Activated CD4-positive, alpha-beta T cell treated with anti-CD3 and anti-CD28 coated beads for 1 hour (primary cell): ENCODE measurements at places on chromosomes 4 and X.

DNA sequence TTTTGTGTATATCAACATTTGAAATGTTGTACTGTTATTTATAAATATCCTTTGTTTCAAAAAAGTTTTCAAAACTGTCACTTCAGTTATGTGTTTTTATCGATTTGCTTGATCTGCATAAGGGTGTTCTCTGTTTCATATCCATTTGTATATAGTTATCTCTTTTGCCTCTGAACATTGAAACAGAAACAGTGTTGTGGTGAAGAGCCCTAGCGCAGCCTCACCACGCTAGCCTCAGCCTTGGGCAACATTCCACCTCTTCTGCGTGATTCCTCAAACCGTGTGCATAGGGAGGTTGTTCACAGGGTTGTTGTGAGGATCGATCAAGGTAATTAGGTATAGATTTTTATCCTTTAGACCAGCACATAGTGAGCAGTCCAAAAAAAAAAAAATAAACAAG lies 287.0 kb upstream of the GALNT7 start:
- DNase-seq: no peak

DNA sequence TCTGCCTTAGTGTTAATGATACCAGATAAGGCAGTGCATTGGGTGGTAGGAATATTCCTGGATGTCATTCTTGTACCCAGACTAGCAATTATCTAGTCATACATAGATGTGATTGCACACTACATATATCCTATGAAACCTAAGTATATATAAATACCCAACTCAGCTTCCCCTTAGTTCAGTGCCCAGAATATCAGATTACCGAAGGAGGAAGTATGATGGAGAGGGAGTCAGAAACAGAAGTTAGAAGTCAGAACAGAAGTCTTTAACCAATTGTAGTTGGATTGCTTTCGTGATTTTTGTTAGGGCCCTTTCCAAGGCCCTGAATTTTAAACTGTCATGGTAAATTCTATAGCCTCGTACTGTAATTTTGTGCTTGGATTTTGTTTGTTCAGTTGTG lies 42.9 kb downstream of the MOB1B start:
- no peak for DNase-seq

DNA sequence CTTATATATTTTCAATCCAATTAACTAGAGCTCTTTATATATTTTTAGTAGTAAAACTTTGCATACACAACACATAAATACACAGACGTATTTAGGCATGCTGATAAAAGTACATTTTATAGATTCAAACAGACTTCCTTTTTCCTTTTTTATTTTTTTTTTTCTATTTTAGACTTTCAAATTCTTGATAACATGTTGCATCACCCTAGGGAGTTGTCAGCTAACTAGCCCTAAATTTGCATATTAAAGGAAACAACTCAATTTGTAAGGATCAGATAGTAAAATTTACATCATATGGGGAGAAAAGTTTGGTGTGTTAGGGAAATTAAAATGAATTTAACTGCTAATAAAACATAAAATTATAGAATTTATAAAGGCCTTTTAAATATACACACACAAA lies 47.4 kb upstream of the APOOL start:
- no peak for DNase-seq

- no peak for DNase-seq
Measured at GRCh38 chr4:8224975-8225625, 26.0 kb downstream of the SH3TC1 start.

DNA sequence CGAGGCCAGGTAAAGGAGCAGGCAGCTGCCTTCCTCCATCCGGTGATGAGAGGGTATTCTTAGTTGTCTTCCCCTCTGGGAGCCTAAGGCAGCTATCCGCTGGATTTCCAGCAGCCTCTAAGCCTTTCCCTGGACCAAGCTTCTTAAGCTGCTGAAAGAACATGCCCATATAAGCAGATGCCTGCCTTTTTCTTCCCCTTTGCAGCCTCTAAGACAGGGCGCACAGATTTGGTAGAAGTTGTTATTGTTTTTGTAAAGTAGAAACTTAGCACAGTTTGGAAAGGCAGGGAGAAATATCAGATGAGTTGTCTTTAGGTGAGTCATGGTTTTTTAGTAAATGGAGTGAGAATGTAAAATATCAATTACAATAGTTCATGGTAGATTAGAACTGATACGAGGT lies 210.8 kb downstream of the ARHGAP10 start:
- no peak for DNase-seq

GRCh38 chr4:88320780-88321373 lies 36.5 kb upstream of the PPM1K start:
- DNase-seq: no peak

DNA sequence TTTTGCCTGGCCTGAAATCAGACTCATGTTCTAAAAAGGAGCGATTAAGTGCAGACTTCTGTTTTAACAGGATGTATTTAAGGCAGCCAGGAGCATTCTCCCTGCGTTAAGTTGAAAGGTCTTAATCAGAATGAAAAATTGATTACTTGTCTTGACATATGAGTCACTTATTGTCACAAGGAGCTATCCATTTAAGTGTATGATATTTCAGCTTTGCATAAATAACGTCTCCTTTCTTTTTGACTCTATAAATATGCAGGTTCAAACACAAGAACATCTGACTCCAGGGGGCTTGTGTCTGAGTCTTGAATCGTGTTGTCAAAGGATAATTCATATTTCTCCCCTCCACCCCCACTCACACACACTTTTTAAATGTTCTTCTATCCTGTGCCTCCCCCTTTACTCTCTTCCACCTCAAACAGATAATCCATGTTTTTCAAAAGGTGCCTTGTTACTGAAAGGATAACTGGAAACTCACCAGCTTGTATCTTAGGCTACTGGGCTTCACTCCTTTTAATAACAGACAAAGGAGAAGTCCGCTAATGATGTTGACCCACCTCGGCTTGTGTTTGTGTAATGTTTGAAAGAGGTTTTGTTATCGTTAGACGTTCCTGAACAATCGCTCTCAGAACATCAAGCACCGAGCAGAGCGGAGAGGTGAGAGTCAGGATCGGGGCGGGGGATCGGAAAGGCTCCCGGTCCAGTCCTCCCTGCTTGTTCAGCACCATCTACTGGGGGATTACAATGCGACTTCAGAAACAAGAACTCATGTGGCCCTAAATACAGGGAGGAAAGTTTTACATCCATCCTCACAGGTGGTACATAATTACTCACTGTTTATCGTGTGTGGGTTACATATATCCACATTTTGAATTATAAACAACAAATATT lies 107.5 kb upstream of the RPL34 start:
- peak; percentile 34 for DNase-seq

- DNase-seq: no peak
Measured at GRCh38 chr4:17502756-17503155, 9.1 kb downstream of the QDPR start.

GRCh38 chr4:124144238-124144654 lies 568.3 kb downstream of the ANKRD50 start:
- no peak for DNase-seq

GRCh38 chrX:9566150-9566621 lies 101.3 kb downstream of the TBL1X start:
- DNase-seq: no peak

- no peak for DNase-seq
Measured at GRCh38 chrX:1094566-1095333, 117.7 kb downstream of the CRLF2 start.

- no peak for DNase-seq
Measured at GRCh38 chr4:15318621-15319348, 109.0 kb upstream of the C1QTNF7 start.

DNA sequence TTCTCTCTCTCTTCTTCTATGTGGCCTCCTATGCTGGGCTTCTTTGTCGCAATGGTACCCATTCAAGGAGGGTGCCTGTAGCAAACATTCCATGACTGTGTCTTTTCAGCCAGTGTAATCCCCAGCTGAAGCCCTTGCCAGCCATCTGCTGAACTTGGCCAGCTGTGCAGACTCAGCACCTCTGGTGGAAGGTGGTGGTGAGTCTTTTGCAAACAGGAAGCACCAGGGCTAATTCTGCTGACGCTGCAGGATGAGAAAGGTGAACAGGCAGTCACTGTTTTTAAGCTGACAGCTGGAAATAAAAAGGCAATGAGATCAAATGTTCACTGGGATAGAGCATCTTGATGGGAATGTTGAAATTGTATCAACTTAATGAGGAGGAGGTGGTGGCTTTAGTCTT lies 298.7 kb upstream of the CLNK start:
- DNase-seq: no peak

DNA sequence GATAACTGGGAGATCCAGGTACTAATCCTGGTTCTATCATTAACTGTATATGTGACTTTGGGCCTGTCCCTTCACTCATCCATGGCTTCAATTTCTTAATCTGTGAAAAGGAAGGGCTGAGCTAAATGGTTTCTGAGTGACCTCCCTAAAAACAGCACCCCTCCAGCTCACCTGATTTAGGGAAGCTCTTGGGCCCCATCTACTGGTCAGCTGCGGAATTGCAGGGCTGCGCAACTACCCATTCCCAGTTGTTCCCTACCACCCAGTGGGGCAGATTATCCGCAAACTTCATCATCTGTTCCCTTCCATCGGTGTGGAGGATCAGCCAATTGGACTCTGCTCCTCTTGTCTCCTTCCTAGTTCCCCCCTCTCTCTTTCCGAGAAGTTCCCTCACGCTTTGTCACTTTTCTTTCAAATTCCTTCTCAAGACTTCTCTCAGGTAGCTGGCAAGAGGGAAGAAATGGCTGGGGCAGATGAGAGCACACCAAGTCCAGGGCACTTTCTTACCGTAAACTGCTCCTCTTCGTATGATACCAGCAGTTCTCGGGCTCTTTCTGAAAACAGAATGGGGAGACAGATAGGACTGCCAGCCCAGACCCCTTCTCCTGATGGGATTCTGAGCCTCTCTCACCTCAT lies 5.8 kb downstream of the LAS1L start:
- DNase-seq: peak; percentile 16

GRCh38 chr4:180057299-180057721 lies 2185.9 kb upstream of the TENM3 start:
- DNase-seq: no peak

DNA sequence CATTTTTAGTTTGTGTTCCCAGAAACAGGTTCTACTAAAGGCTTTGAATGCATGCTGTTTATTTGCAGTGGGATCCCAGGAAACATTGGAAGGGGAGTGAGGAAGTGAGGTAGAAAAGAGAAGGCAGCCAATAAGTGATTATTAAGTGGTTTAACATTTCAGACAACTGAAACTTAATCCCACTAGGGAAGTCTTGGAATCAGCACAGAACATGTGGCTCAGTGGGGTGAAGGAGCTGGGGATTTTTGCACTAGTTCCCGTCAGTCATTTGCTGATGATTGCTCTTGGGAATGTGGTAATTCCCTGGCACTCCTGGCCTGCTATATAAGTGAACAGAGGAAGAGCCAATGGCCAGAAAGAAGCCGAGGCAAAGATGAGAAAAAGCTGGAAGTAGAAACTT lies 1053.0 kb upstream of the IGFBP7 start:
- DNase-seq: no peak

DNA sequence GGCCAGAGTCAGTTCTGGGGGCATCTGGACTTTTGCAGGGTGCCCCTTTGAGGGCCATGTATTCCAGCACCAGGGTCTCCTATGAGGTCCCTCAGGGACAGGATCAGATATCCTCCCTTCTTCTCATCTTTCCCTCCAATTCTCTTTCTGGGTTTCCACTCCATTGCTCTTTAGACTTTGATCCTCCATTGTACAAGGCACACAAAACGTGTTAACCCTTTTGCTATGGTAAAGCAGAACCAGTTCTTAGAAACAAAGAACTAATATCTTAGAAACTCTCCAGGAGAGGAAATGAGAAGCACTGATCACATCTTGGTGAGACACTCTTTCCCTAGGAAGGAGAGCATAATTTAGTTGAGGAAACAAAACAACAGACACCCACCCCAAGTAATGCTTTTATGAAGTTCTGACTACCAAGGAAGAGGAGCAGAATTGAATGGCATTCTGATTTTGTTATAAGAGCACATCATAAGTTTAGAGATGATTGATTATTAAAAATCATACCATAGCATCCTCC lies 200.7 kb upstream of the NPY2R start:
- no peak for DNase-seq

GRCh38 chr4:88729146-88729760 lies 31.6 kb upstream of the NAP1L5 start:
- DNase-seq: no peak

DNA sequence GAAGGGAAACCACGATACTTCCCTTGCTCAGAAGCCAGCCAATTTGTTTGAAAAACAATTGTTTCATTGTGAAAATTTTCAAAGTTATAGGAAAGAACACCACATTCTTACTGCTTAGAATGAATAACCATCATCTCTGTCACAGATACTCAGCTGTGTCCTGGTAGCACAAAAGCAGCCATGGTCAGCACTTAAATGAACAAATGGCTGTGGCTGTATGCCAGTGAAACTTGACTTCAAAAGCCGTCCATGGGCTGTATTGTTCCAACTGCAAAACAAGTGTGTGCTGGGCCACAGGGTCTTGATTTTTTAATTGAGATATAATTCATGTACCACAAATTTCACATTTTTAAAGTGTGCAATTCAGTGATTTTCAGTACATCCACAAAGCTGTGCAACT lies 19.6 kb downstream of the NSDHL start:
- no peak for DNase-seq

DNA sequence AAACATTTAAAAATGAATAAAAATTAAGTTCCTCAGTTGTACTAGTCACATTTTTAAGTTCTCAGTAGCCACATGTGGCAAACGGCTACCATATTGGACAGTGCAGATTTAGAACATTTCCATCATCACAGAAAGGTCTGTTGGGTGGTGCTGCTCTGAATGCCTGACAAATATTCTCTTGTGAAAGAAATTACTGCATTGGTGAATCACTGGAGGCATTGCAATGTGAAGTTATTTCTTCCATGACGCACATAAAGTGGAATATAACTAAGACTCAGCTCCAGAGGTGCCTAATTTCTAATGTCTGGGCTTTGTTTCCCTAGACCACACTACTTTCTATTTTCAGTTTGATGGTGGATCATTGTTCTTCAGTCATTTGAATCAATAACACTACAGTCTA lies 44.9 kb downstream of the CLNK start:
- DNase-seq: no peak
